ENCODE measurements at places on chromosomes 7 and 10. TPM values are rescaled to one million over a fixed set of nuclear protein-coding genes. Genes with fewer than 3 reads are reported as not detected.

DNA sequence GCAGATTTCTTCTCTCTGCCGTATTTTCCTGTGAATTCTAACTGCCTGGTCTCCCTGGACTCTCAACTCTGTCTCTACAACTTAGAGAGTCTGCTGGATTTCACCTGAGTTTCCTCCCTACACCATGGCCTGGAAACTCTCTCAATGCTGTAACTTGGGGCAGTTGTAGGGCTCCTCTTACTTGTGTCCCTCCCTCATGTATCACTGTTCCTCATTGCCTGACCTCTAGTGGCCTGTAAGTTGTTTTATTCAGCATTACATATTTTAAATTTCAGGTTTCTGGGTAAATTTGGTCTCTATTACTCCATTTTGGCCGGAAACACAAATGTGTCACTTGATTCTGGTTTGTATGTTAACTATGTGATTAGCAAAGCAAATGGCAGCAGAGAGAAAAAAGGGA is 70.9 kb downstream of the DYNC1I1 start:
- no peak for DNase-seq

- no peak for DNase-seq
Observed at GRCh38 chr7:87885018-87885417, 8.7 kb downstream of the DBF4 start.

GRCh38 chr7:37943905-37944736 is 23.7 kb downstream of the EPDR1 start:
- no peak for DNase-seq

- no peak for DNase-seq
Observed at GRCh38 chr10:129544205-129545202, 77.5 kb downstream of the MGMT start.

DNA sequence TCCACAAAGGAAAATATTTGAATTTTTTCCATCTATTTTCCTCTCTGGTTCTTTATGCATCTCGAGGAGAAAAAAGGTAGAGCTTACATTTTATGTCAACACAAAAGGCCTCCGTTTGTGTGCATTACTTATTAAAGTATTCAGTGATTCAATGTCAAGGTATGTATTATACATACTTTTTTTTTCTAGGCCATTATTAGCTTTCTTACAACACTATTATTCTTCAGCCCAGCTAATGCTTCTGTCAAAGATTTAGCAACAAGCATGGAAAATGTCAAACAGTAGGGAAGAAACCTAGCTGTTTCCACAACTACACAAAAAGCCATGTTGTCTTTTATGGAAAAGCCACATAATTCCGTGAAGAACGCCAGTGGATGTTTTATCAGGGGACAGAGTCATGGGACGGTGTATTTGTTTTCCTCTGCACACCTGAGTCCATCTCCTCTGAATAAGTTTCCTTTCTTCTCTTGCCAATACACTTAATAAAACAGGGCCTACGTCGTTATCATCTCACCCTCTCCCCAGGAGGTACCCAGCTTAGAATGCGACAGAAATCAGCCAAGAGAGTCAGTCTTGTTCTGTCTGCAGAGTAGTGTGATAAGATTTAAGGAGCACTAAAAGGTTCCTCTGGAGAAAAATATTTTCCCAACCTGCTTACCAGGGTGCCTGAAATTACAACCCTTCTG is 209.7 kb upstream of the AUTS2 start:
- DNase-seq: no peak

- no peak for DNase-seq
Observed at GRCh38 chr7:94813917-94814316, 93.5 kb upstream of the PPP1R9A start.

NPS gene
- total RNA-seq: not detected

Measured in pancreas (tissue), 10 donors.